MCF 10A (cell line): ENCODE measurements at places on chromosomes 1 and 21. TPM values are rescaled to one million over a fixed set of nuclear protein-coding genes. Genes with fewer than 3 reads are reported as not detected.

REN gene
- not detected in 2 replicates for total RNA-seq

PDE9A gene
- total RNA-seq: not detected in 2 replicates

LRRC7 gene
- not detected in 2 replicates for total RNA-seq

DNAJC6 gene
- 7.9 and 8.4 TPM in 2 replicates for total RNA-seq

BCAN gene
- total RNA-seq: 0.37 TPM in 1 of 2 replicates, not detected in the other

FLG2 gene
- total RNA-seq: not detected in 2 replicates

MAP10 gene
- total RNA-seq: not detected in 2 replicates

PTGER3 gene
- not detected in 2 replicates for total RNA-seq

PRKAA2 gene
- total RNA-seq: 0.72 and 1.0 TPM in 2 replicates

KDF1 gene
- total RNA-seq: 5.1 and 8.8 TPM in 2 replicates

PLEKHA6 gene
- 65.9 and 75.9 TPM in 2 replicates for total RNA-seq

FMO5 gene
- total RNA-seq: 0.72 and 0.86 TPM in 2 replicates

GRCh38 chr1:176643536-176643935 is 180.6 kb downstream of the PAPPA2 start:
- H3K27me3 ChIP-seq: no peaks in the 10 kb centered on the region
- no peak overlapping the region for H3K27ac ChIP-seq
- peaks cover 7% of the 10 kb centered on the region for H3K4me1 ChIP-seq
- no peak overlapping the region for H3K4me3 ChIP-seq

DNA sequence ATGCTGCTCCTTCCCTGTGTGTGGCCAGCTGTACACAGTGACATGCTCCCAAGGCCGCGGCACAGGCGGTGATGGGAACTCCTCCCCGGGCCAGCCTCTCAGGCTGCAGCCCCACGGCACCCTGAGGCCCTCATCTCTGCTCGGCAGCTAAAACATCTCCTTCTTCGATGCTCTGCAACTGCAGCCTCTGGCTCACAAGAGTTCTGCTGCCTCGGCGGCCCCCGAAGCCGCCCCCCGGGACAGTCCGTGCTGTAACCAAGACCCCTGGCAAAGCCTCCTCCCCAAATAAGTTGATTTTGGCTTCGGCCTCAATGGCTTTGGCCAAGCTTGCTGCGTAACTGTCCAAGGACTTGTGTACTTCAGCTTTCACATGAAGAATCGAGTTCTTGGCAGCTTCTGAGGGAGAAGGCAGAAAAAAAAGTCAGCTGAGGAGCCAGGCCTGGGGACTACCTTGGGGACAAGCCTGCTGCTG is 51.3 kb downstream of the GPR161 start:
- peaks cover 18% of the 10 kb centered on the region for H3K4me1 ChIP-seq
- peaks cover 22% of the 10 kb centered on the region for H3K36me3 ChIP-seq
- H3K27ac ChIP-seq: no peak overlapping the region
- DNase-seq: no peak
- no peaks in the 10 kb centered on the region for H3K27me3 ChIP-seq

- H3K27ac ChIP-seq: no peak overlapping the region
- no peaks in the 10 kb centered on the region for H3K27me3 ChIP-seq
- peak; percentile 89 for DNase-seq
- H3K4me1 ChIP-seq: peaks cover 14% of the 10 kb centered on the region
- no peak overlapping the region for H3K4me3 ChIP-seq
These were observed 27.2 kb upstream of the TDRD10 start for GRCh38 chr1:154474802-154475201.

DNA sequence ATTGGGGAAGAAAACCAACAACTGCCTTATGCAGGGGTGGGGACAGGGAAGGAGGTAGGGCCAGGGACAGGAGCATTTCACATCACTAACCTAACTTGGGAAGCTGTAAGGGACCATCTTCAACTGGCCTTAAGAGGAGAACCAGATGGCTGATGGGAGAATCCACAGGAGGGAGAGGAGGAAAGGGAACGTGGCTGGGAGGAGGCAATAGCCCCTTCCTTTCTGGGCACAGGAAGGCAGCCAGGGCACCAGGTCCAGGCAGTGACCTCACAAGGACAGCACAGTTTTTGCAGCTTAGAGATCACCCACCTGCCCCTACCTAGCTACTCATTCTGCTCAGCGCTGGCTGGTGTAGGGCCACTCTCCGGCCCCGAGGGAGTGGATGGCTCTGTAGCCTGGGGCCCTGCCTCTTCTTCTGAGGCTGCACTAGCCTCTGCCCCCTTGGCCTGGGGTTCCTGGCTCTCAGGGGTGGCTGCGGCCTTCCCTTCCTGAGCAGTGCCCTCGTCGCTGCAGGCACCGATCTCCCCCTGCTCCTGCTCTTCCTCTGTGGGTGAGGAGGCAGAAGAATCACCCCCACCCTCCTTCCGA is 1.7 kb downstream of the MARCKSL1 start:
- peak overlapping the region; percentile 52 for H3K4me3 ChIP-seq
- H3K36me3 ChIP-seq: peaks cover 17% of the 10 kb centered on the region
- no peak overlapping the region for H3K27ac ChIP-seq
- no peak for DNase-seq

GRCh38 chr21:43609501-43610340 is 49.6 kb downstream of the HSF2BP start:
- peak; percentile 98 for DNase-seq
- peaks cover 35% of the 10 kb centered on the region for H3K4me1 ChIP-seq
- no peak overlapping the region for H3K27ac ChIP-seq

DNA sequence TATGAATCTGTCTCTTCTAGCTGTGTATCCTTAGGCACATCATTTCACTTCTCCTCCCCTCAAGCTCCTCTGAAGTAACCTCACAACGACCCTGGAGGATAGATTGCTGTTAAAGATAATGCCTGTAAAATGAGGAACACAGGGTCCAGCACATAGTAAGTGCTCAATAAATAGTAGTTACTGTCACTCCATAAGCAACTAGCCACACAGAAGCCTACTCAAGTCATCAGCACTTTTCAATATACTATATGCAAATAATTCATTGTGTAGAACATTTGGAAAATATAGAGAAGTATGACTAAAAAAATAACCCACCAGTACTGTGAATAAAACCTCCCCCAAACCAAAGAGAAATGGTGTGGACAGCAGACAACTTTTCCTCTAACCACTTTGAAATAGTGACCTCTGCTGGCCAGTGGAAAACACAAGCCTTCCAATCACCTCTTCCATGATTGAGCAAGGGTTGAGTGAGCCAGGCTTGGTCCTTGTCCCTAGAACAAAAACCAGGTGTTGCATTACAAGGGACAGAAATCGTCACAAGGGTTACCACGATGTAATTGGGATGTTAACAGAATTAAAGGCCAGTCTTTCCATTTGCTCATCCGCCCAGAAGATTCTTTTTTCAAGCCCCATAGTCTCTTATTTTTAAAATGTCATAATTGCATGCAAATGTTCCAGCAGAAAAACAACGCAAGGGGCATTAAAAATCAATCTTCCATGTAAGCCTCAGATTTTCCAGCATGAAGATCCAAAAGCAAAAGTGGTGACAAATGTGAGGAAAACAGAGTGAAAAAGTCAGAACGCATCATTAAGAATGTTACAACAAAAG is 15.7 kb upstream of the GLIS1 start:
- no peaks in the 10 kb centered on the region for H3K4me1 ChIP-seq
- no peaks in the 10 kb centered on the region for H3K36me3 ChIP-seq
- DNase-seq: peak; percentile 77
- no peak overlapping the region for H3K4me3 ChIP-seq
- peaks cover 1% of the 10 kb centered on the region for H3K27me3 ChIP-seq

- H3K27ac ChIP-seq: no peak overlapping the region
- H3K4me3 ChIP-seq: no peak overlapping the region
- no peaks in the 10 kb centered on the region for H3K36me3 ChIP-seq
These were observed 126.5 kb downstream of the CAPN8 start for GRCh38 chr1:223538981-223539380.

DNA sequence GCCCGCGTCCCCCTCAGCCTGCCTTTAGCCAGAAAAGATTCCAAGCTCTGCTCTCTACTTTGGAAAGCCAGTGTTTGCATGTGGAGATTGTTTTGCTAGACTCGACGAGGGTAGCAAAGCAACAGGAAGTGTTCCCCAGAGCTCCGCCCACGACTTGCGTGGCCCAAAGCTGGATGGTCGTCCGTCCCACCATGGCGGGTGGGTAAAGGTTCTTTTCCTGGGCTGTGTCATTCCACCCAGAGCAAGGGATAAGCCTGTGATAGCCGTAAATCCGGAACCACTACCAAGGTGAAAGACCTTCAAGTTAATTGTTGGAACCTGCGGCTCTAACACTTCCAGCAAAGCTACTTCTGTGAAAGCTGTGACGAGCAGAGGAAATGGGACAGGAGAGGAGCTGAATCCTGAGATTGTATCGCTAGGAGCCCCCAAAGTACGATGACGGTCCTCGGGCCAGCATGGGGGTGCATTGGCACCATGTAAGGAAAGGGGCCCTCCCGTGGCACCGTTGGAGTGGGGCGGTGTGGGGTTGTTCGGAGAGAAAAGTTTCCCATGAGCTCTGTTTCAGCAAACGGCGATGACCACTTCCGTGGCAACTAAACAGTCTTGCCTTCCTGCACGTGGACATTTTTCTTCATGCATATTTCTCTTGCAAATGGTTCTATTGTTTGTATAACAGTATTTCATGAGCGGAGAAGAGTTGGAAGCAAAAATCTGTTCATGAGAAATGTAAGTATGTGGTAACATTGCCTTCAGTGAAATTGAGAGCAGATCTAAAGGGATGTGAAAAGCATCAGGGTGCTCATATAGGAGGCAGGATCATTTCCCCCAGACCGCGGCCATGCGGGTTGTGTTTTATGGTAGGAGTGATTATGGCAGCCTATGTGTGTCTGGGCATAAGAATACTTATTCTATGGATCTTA is 8.4 kb downstream of the MX2 start:
- DNase-seq: no peak
- H3K36me3 ChIP-seq: no peaks in the 10 kb centered on the region
- H3K27ac ChIP-seq: no peak overlapping the region
- peaks cover 6% of the 10 kb centered on the region for H3K4me1 ChIP-seq

- peaks cover 35% of the 10 kb centered on the region for H3K4me1 ChIP-seq
- DNase-seq: no peak
- H3K27ac ChIP-seq: no peak overlapping the region
- H3K27me3 ChIP-seq: no peaks in the 10 kb centered on the region
- no peaks in the 10 kb centered on the region for H3K36me3 ChIP-seq
- no peak overlapping the region for H3K4me3 ChIP-seq
These were observed 97.3 kb upstream of the BEND5 start for GRCh38 chr1:48873944-48874343.

- no peak overlapping the region for H3K4me3 ChIP-seq
- H3K36me3 ChIP-seq: no peaks in the 10 kb centered on the region
- no peaks in the 10 kb centered on the region for H3K27me3 ChIP-seq
- H3K27ac ChIP-seq: no peak overlapping the region
These were observed 2.3 kb upstream of the KCNC4 start for GRCh38 chr1:110207831-110208230.

- DNase-seq: no peak
- H3K4me1 ChIP-seq: peaks cover 66% of the 10 kb centered on the region
- no peaks in the 10 kb centered on the region for H3K27me3 ChIP-seq
- H3K4me3 ChIP-seq: no peak overlapping the region
These were observed 79.7 kb downstream of the TGFBR3 start for GRCh38 chr1:91806181-91806768.

DNA sequence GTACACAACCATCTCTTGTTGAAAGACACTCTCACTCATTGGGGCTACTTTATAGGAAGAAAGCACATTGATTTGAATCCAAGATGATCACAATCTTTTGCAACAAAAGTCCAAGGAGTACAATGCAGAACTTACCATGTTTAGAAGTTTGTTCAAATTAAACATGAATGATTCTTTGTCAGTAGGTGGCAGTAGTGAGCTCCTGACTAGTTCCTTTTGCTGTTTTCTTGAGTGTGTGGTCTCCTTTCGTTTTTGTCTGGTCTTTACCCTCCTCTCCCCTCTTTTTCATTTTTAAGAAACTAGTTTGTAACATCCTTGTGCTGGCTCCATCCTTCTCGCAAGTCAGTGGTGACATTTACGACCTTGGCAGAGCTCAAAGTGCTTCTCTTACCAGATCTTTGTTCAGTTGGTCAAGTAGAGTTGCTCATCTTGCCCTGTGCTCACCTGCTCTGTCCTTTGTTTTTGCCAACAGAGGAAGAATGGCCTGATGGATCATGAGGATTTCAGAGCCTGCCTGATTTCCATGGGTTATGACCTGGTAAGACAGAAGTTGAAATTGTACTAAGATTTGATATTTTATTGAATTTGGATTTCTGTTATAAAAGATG is 35.7 kb upstream of the MTR start:
- no peaks in the 10 kb centered on the region for H3K27me3 ChIP-seq
- no peaks in the 10 kb centered on the region for H3K36me3 ChIP-seq
- H3K4me1 ChIP-seq: no peaks in the 10 kb centered on the region
- H3K4me3 ChIP-seq: no peak overlapping the region

- no peaks in the 10 kb centered on the region for H3K4me1 ChIP-seq
- H3K4me3 ChIP-seq: no peak overlapping the region
- DNase-seq: no peak
- H3K36me3 ChIP-seq: no peaks in the 10 kb centered on the region
- H3K27me3 ChIP-seq: peaks cover 56% of the 10 kb centered on the region
These were observed 3.2 kb downstream of the TNN start for GRCh38 chr1:175070818-175071217.
